ENCODE measurements at places on chromosomes 4 and X.

- DNase-seq: peak; percentile 74
Measured at GRCh38 chrX:74133156-74133796, 170.7 kb upstream of the ZCCHC13 start.

DNA sequence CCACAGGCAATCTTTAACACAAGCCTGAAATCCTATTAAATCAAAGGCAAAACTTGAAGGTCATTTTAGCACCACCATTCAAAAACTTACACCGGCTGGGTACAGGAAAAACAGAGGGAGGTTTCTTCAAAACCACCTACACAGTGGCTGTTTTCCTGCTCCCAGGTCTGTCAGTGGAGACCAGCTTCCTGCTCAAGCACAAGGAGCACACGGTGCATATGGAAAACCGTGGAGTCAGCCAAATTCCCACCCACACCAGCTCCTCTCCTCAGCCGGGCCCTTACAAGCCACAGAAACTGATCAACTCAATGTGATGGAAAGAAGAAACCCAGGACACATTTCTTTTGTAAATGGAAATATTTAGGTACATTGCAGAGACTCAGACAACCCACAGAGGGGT lies 14.3 kb upstream of the FAM241A start:
- no peak for DNase-seq

GRCh38 chr4:78409612-78410202 lies 141.9 kb upstream of the ANXA3 start:
- no peak for DNase-seq

DNA sequence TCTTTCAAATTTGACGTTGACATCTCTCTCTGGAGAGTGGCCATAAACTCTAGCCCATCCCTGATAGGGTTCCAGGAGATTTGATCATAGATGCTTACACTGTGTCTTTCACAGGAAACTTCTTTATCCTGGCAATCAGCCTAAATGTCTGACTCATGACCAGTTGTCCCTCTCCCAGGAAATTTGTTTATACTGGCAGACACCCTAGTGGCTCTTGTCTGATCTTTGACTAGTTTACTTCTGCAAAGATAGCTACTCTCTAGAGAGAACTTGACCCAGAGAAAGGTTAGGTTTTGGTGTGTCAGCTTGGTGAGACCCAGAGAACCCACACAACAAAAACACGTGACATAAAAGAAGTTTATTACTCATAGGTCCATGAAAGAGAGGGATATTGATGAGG lies 509.8 kb downstream of the CENPC start:
- DNase-seq: no peak

DNA sequence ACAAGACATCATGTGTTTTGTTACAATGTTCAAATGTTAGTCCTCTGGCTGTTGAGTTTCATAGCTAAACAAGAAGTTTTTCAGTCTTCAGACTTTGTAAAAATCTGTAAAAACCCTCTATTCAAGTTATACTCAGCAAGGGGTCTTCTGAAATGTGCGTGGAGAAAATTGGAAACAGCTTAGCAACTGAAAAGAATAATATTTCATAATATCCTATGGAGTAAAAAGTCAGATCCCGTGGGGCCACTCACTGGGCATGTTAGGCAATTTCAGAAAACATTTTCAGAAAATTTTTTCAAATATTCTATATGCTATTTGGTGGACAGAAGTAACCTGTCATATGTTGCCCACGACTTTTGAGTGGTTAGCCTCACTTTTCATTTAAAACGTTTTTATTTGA lies 118.3 kb downstream of the CORIN start:
- DNase-seq: no peak

DNA sequence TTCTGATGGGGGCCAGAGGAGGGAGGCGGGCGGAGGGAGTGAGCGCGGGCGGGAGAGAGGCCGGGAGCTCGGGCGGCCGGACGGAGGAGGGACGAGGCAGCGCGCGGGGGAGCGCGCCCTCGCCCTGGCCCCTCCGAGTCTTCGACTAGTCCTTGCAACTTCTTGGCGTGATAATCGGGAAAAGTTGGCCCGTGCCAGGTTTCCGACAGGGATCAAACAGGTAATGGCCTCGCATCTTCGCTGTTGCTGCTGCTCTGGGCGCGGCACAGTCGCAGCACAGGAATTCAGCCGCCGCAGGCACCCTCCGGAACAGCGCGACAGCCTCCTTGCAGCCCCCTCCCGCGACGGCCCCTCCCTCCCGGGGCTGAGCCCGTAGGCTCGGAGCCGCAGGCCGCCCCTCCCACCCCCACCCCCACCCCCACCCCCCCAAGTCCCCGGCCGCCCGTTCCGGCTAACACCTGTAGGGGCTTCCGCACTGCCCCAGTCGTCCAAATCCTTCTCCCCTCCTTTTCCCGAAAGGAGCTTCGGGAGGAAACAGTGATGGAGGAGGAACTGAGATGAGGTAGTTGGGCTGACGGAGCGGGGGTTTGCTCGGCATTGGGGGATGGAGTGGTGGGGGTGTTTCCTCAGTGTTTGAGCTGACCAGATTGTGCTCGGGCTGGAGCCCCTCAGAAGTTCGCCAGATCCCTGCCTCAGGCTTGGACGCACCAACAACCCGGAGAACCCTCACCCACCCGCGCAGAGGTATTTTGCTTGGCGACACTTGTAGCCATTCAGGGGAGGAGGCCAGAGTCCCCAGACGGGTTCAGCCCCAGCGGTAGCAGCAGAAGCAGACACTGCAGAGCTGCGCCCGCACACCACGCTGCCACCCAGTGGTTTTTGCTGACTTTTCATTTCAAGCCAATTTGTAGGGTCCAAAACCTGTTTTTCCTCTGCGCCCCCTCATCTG lies at the start of gene FGF13:
FGF13 (minus strand) TSS at position 319 of the 949 bp plus-strand sequence. CDS start 714 bp downstream, outside the sequence.
- DNase-seq: peak; percentile 68

- DNase-seq: no peak
Measured at GRCh38 chr4:113584407-113585150, 177.0 kb downstream of the CAMK2D start.

DNA sequence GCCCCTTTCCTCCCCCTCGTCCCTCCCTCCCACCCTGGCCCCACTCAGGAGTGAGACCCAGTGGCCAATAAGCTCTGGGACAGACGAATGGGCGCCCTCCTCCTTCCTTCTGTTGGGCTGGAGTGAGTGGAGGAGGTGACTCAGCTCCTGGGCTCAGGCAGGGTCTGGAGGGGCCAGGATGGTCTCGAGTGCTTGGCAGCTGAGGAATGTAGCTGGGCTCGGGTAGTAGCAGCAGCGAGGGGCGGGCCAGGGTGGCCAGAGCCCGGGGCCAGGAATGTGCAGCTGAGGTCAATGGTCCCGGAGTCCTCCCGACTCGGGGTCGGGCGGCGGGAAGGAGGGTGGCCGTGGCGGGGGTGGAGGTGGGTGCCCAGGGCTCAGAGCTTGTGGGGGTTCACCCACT lies 15.0 kb downstream of the G6PD start:
- no peak for DNase-seq

GRCh38 chr4:1495416-1496115 lies 89.3 kb upstream of the NKX1-1 start:
- no peak for DNase-seq

GRCh38 chr4:48767055-48767929 lies 12.8 kb downstream of the FRYL start:
- DNase-seq: no peak

GRCh38 chrX:134752981-134753717 lies 94.9 kb upstream of the PLAC1 start:
- DNase-seq: no peak

- no peak for DNase-seq
Measured at GRCh38 chr4:158015241-158015640, 157.6 kb downstream of the GASK1B start.

- DNase-seq: no peak
Measured at GRCh38 chr4:2065106-2065930, 6.2 kb downstream of the NAT8L start.

DNA sequence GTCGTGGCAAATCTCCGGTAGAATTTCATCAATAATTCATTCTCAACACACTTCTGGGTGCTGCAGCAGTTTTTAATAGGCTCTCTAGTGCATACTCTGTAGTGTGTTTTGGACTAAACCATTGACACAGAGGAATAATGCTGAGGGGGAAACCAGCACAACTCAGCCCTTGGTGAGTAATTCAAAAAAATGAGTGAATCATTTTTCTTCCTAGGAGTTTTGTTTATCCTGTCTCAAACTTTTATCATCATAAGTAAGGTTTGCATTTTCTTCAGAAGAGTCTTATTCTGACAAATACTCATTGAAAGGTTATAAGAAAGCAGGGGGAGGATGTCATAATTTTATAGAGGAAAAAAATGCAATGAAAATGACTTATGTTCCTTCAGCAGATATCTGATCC lies 2542.7 kb downstream of the PCDH7 start:
- DNase-seq: no peak

GRCh38 chrX:120561634-120562568 lies 1.1 kb upstream of the CUL4B start:
- no peak for DNase-seq

GRCh38 chr4:13340672-13341071 lies 143.5 kb downstream of the RAB28 start:
- no peak for DNase-seq

GRCh38 chr4:4534515-4535145 lies 7.2 kb downstream of the STX18 start:
- DNase-seq: no peak

GRCh38 chrX:153861733-153862310 lies 24.2 kb downstream of the L1CAM start:
- DNase-seq: no peak

- no peak for DNase-seq
Measured at GRCh38 chr4:10715696-10716095, 31.1 kb upstream of the CLNK start.

GRCh38 chrX:24144528-24144927 lies 5.0 kb upstream of the ZFX start:
- no peak for DNase-seq

- no peak for DNase-seq
Measured at GRCh38 chr4:88614058-88614457, 21.8 kb downstream of the HERC3 start.

- no peak for DNase-seq
Measured at GRCh38 chr4:155526452-155527169, 140.0 kb upstream of the GUCY1A1 start.

DNA sequence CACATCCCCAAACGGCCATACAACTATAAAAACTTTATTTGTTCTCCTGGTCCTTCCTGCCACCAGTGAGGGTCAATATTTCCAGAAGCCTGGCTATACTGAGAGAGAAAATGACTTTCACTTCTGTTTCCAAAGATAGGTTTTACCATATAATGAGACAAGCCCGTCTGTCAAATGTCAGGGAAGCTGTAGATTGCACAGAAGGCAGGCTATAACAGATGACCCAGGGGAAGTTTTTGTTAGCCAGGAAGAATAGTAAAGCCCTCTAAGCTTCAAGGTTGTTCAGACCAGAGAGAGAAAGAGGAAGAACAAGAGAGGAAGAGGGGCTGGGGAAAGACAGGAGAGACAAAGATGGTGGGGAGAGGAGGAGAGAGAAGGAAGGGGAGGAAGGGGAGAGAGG lies 217.5 kb downstream of the GBA3 start:
- no peak for DNase-seq

DNA sequence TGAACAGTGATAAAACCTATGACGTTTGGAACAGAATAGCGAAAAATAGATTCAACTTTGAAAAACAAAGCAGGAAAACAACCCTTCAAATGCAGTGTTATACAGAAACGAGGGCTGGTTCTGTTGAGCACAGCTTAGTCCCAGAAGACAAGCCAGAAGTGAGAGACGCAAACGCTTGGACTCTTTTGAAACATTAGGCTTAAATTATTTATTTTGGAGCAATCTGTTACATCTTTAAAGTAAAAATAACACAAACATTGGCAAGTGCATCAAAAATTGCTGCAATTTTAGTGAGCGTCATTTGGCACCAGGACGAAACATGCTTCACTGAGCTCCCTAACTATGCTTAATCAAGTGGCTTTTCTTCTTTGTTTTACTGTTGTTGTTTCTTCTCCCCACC lies 63.5 kb downstream of the ENPP6 start:
- DNase-seq: no peak

- DNase-seq: peak; percentile 30
Measured at GRCh38 chrX:55908661-55909212, 191.2 kb downstream of the RRAGB start.

- no peak for DNase-seq
Measured at GRCh38 chr4:26048378-26048882, 134.4 kb downstream of the SMIM20 start.

- DNase-seq: no peak
Measured at GRCh38 chr4:130424211-130424610, 1328.3 kb downstream of the C4orf33 start.

DNA sequence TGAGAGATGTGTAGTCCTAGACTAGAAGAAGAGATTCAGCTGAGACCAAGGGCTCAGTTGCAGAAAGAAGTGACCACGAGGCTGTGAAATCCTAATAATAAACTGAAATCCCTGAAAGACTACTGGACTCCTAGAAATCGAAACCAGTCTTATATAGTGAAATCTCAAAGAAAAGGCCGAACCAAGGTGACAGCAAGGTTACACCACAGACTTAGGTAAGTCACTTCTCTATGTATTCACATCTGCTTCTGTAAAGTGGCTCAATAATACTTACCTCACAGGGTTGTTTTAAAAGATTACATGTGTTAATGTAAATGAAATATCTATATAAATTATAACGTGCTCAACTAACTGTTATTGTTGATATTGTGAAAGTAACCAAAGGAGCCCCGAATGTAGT lies 60.3 kb downstream of the ARSJ start:
- DNase-seq: peak; percentile 44

DNA sequence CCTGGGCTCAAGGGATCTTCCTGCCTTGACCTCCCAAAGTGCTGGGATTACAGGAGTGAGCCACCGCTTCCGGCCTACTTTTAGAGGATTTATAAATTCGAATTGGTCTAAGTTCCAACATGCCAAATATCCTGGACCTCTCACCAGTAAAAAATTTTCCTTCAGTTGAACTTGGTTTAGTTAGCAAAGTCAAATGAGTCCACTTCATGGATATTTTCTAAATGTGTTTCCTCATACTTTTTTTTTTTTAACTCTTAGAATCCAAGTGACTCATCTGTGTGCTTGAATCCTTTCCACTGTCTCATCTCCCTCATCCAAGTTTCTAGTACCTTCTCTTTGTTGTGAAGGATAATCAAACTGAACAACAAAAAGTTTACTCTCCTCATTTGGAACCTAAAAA lies 49.7 kb downstream of the RBM47 start:
- DNase-seq: no peak

DNA sequence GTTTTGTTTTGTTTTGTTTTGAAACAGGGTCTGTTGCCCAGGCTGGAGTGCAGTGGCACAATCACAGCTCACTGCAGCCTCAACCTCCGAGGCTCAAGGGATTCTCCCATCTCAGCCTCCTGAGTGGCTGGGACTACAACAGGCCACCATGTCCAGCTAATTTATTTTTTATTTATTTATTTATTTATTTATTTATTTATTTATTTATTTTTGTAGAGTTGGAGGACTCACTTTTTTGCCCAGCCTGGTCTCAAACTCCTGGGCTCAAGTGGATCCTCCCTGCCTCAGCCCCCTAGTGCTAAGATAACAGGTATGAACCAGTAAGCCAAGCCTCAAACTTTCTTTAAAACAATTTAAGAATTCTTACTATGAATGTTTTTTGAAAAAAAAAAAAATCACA lies 26.6 kb upstream of the PLS3 start:
- DNase-seq: no peak

DNA sequence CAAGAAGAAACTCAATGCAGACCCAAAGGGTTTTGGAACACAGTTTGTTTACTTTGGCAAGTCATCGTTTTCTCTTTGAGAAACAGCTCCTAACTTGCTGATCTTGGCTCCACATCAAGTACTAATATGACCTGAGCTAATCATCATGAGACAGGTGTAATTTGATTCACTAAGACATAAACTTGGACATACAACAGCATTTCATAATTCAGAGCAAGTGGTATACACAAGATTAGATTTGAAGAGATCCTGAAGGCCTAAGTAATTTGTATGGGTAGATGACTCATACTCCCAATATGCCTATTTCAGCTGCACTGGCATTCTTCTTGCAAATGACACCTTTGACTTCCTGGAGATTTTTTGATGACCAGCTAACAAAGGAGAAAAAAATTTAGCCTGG lies 1521.7 kb downstream of the RPA4 start:
- DNase-seq: no peak
